ENCODE measurements at places on chromosomes 11 and 22.

GRCh38 chr11:5293028-5293427 is 8.7 kb downstream of the OR51B4 start:
- no peak for ATAC-seq

DNA sequence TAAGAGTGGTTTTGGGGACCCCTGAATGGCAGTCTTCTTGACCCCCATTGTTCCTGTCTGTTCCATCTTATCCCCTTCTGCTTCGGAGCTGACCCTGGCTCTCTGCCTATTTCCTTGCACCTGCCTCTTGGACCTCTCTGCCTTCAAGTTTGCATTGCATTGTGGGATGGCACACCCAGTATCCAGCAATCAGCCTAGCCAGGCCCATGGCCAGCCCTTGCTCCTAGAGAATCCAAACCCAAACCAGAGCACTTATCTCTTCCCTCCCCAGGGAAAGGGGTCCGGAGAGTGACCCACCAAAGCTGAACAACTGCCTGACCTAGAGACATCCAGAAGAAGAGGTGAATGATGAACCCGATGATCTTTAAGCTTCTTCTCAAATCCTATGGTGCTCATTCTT is 607.3 kb upstream of the CADM1 start:
- no peak for ATAC-seq

- no peak for ATAC-seq
These were observed 6.3 kb downstream of the GUCY1A2 start for GRCh38 chr11:107011977-107012376.

DNA sequence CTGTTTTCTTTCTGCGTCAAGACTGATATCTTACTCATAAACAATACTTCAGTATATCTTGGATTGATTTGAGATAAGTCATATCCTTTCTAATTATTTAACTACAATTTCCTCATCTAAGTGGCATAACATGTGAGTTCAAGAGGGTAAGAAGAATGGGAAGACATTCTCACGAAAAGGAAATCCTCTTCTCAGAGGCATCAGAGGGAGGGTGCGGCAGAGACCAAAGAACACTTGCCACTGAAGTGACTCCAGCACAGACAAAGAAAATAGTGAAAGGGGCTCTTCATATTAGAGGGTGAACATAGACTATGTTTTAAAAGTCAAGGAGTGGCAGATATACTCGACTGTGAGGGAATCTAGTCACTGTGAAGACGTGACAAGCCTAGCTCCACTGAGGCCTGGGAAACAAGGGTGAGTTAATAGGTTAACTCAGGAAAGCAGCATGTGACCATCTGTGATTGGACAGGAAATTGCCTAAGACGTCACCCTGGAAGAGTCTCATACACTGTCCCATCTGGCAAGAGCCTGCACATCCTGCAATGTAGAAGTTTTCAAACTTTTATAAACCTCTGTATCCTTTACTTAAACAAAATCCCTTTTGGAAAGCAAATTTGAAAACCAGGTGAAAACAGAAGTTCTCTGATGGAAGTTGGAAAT is 1.9 kb upstream of the MMP1 start:
- no peak for ATAC-seq

DNA sequence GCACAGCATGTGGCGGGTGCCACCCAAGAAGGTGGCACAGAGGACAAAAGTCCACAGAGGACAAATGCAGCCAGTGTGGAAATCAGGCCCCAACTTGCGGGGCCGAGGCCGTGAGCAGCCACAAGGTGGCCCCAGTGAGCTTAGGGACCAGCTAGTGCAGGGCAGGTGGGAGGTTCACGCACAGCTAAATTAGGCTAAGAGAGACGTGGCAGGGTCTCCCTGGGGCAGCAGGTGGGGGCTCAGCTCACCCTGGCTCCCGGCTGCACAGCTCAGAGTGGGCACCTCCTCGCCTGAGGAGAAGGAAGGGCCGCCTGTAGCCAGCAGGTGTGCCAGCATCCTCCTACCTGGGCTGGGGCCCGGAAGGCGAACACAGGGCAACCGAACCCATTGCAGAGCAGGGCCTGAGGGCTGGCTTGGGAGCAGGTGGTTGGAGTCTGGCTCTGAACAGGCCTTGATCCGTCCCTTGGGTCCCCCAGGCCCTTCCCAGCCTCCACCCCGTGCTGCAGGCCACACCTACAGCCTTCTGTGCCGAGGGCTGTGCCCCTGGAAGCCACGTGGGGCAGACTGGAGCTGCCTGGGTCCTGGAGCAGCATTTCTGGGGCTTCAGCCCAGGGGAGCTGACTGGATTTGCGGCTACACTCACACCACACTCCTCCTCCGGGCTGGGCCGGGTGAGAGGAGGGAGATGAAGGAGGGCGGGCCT is 26.1 kb upstream of the CELSR1 start:
- ATAC-seq = peak; percentile 86
